ENCODE measurements at places on chromosomes 11 and 22.

GRCh38 chr22:38733724-38734381, 21.9 kb downstream of the SUN2 start:
- DNase-seq: no peak

- no peak for DNase-seq
These were observed 37.0 kb downstream of the NEAT1 start for GRCh38 chr11:65459552-65459951.

DNA sequence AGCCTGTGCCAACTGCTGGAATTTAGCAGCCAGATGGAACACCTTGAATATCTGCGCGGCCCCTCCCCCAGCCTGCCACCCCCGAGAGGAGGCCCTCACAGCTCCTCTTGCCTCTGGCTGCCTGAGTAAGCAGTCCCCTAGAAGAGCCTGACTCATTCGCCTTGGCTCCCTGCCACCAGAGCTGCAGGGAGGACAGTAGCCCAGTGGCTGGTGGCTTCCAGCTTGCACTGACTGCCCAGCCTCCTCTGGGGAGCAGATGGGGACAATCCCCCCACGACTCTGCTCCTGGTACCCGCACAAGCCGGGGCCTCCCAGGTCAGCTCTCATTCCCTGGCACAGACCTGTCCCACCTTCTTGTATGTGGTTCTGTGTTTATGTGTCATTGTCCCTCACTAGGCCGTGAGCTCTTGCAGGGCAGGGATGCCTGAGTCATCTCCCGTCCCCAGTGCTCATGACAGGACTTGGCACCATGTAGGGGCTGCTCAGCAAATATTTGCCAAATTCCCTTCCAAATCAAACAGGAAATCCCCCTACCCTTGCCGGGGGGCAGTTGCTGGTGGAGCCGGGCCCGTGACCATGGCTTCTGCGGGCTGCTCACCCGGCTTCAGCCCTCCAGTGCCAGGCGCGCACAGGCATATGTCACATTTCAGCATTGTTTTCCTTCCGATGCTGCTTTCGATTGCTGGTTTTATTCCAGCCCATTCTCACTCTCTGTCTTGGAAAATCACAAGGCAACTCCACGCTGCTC, 43.6 kb downstream of the CACNG2 start:
- DNase-seq: peak; percentile 89

- DNase-seq: peak; percentile 80
These were observed 35.8 kb upstream of the FCHSD2 start for GRCh38 chr11:73177778-73178539.

DNA sequence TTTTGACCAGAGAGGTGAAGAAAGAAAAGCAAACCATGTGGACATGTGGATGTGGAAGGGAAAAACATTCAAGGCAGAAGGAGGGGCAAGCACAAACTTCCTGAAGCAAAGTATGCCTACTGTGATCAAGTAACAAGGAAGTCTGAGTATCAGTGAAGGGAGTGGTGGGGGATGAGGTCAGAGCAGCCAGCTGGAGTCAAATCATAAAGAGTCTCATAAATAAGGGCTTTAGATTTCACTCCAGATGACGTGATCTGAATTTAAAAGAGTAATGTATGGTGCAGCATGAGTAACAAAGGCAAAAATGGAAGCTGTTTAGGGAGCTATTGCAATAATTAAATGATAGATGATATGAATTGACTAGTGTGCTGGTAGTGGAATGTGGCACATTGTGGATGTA, 665.4 kb upstream of the CCDC90B start:
- no peak for DNase-seq

GRCh38 chr11:45859661-45860140, 12.4 kb downstream of the CRY2 start:
- DNase-seq: peak; percentile 93

Measured in stromal cell of bone marrow (primary cell).